Urothelium cell line (cell line): ENCODE measurements at places on chromosomes 12 and 14.

DNA sequence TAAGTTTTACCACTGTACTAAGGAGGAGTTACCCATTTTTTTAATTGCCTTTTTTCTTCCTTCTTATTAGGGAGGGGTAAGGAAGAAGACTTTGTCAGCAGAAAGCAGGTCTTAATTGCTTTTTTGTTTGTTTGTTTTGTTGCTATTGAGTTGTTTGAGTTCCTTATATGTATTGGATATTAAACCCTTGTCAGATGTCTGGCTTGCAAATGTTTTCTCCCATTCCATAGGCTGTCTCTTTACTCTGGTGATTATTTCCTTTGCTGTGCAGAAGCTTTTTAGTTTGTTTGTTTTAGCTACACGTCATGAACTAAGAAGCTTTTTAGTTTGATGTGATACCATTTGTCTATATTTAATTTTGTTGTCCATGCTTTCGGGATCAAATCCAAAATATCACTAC is 13.3 kb downstream of the SPIC start:
- DNase-seq, result no peak

DNA sequence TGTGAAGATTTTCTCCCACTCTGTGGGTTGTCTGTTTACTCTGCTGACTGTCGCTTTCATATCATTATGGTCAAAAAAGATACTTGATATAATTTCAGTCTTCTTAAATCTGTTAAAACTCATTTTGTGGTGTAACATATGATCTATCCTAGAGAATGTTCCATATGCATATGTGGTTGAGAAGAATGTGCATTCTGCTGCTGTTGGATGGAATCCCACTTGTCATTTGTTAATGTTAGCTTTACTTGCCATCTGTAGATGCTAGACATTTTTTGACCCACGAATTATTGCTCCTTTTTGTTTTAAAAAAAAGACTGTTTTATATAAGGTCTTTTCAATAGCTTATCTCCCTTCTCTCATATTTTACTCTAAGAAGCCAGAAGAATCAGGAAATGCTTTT is 26.3 kb upstream of the OR5AU1 start:
- DNase-seq, result no peak

DNA sequence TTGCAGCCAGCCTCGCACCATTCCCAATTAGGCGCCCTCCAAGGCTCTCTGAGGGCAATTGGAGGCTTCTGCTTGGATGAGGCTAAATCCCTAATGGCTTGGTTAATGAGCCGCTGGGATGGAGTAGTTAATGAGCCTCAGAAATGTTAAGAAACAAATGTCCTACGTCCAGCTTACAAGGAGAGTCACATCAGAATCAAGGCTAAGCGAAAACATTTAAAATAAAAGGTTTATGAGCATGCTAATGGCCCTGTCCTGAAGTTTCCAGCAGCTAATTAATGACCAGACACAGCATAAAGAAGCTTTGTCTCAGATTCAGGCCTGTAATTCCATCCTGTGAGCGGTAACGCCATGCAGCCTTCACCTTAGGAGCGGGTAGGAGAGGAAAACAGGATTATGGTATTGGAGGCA is 200.7 kb upstream of the BCL2L14 start:
- DNase-seq, result no peak

- DNase-seq, result peak; percentile 2
Observed at GRCh38 chr12:78403681-78404080, 460.9 kb upstream of the SYT1 start.

GRCh38 chr14:39060818-39061437 is 42.1 kb downstream of the SEC23A start:
- no peak for DNase-seq

DNA sequence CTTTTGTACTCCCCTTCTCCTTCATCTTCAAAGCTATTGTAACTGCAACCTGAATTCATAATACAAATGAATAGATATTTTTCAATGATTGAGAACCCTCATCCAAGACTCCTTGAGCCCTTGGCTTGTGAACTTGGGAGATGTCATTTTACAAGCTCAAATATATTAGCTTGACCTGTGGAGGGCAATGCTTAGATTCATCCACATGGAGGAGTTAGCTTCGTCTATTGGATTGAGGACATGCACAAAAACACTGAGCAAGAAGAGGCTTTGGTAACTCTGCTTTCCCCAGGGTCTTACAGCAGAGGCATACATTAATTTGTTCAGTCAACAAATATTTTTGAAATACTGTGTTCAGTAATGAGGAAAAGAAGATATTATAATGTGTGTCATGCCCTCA is 101.1 kb downstream of the OTOGL start:
- DNase-seq, result no peak

DNA sequence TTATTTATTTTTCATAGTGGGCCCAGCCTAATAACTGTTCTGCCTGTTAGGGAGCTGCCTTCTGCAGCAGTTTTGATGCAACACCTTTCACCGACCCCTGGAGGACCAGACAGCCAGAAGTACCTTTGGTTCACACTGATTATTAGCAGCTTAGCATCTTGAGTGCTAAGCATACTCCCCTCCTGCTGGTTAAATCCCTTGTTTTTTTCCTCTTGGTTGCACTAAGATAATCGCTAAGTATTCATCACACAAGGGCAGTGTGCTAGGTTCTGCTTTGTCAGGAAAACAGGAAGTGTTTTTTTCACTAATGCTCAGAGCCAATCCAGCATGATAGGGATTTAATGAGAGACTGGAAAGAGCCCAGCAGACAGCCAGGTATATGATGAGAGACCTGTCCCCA is 437.0 kb downstream of the FUT8 start:
- no peak for DNase-seq
